ENCODE measurements at places on chromosomes 2 and 18.

DNA sequence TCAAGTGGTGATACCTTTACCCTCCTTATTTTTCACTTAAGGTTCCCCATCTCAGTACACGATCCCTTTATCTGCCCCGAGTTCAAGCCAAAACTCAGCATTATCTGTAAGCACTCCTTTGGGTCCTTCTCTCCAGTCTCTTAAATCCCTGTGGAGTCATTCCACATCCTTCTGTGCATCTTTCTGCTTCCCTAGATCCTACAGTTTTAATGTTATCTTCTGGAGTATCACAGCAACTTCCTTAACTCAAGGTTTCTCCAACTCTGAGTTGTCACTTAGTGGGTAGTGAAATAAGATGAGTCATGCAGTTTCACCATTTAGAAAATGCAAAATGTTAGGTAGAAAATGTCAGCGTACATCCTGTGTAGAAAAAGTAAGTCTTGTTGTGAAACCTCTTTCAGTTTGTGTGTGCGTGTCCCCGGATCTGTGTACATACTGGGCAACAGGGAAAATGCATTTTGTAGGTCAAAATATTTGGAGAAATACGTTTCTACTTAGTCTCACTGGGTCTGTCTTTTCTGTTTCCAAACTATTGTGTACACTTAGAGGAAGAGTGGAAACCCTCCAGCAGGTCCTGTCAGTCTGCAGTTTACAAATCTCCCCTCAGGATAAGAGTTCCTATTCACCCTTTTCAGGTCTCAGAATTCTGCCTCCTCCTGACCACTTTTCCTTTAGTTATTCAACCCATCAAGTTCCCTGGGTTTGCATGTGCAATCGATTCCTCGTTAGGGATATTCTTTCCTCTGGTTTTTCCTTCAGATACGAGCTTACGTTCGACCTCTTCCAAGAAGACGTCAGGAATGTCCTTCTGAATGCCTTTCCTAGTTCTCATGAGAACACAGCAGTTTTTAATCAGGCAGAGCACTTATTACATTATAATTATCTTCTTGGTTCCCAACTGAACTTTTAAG lies 154.8 kb downstream of the TGIF1 start:
- no peak for DNase-seq

- no peak for DNase-seq
These were observed 38.8 kb upstream of the ERMN start for GRCh38 chr2:157364257-157364974.

- DNase-seq, result no peak
These were observed 164.1 kb upstream of the RASGRP3 start for GRCh38 chr2:33312355-33312754.

DNA sequence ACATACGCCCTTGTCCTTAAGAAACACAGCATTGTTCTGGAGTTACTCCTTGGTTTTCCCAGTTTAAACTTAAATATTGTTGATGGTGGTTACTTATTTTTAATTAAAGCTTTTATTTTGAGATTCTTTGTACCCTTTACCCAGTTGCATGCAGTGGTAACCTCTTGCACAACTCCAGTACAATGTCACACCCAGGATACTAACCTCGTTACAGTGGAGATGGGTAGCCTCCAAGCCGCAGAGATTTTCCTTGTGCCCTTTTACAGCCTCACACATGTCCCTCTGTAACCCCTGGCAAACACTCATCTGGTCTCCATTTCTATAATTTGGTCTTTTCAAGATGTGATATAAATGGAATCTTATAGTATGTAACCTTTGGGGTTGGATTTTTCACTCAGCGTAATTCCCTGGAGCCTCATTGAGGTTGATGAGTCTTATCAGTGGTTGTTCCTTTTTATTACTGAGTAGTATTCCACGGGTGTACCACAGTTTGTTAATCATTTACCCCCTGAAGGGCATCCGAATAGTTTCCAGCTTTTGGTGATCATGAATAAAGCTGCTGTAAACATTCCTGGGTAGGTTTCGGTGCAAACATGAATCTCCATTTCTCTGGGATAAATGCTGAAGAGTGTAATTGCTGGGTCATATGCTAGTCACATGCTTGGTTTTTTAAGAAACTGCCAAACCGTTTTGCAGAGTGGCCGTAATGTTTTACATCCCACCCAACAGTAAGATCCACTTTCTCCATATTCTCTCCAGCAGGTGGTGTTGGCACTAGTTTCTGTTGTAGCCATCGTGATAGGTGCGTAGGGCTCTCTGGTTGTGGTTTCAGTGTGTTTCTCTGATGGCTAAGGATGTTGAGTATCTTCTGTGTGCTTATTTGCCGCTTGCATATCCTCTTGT lies 68.6 kb downstream of the DGKD start:
- DNase-seq, result no peak

DNA sequence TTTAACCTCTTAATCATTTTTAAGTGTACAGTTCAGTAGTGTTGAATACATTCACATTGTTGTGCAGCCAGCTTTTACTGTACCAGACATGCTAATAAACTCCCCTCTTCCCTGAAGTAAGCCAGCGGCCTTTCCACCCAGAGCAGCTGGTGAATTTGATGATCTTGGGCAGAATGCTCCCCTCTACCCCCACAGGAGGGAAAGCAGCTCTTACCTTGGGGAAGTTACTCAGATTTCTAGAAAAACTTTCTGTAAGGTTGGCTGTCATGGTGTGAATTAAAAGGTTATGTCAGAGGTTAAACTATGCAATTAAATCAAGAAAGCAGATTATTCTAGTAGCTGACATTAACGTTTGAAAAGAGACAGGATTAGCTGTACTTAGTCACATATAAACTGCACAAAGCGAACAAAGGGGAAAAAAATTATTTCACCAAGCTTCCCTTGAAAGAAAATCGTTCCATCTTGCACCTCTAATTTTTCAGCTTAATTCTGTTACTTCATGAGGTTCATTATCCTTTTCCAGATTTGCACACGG lies 398.5 kb upstream of the NRP2 start:
- DNase-seq, result no peak

DNA sequence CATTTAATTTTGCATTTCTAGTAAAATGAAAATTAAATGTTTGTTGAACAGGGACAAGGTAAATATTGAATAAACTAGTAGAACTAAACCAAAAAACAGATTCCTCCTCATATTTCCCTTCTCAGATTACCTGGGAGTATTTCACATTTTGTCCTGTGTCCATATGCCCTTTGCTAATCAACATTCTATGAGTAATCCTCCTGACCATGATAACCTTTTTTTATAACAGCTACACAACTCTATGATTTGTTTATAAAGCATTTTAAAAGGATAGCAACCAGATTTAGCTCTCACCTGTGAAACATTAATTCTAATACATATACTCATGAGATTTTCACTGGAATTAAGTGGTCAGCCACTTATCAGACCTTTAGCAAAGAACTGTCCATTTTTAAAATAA lies 7.1 kb upstream of the DSG2 start:
- DNase-seq, result no peak

GRCh38 chr2:40115348-40115747 lies 336.3 kb upstream of the THUMPD2 start:
- no peak for DNase-seq

DNA sequence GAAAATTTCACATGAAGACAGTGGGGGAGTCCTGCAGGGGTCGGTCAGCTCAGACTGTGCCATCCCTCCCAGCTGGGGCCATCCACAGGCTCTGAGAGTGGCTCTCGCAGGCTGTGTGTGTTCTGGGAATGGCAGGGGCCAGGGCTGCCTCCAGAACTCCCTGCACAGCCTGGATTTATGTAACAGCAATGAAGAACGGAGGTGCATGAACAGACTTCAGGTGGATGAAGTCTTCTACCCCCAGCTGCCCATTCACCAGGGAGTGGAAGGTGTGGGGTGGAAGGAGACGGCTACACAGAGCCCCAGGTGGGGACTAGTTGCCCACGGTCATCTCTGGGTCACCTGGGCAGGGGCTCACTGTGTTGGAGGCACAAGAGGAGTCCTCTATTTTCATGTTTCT lies 56.1 kb upstream of the HDAC4 start:
- DNase-seq, result no peak

DNA sequence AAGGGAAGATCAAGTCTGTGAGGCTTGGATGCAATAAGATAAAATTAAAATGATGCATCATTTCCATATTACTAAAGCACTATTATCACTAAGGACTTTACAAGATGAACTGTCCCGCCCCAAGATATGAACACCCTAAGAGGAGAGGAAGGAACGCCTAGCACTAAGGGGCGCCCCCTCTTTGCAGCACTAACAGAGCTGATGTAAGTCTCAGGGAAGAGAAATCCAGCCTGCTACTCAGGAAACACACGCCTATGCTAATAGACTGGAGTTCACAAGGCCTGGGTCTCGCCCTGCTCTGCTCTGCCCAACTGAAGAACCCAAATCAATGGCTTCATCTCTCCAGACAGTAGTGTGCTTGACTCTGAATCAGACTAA lies 6.1 kb downstream of the INO80C start:
- no peak for DNase-seq

DNA sequence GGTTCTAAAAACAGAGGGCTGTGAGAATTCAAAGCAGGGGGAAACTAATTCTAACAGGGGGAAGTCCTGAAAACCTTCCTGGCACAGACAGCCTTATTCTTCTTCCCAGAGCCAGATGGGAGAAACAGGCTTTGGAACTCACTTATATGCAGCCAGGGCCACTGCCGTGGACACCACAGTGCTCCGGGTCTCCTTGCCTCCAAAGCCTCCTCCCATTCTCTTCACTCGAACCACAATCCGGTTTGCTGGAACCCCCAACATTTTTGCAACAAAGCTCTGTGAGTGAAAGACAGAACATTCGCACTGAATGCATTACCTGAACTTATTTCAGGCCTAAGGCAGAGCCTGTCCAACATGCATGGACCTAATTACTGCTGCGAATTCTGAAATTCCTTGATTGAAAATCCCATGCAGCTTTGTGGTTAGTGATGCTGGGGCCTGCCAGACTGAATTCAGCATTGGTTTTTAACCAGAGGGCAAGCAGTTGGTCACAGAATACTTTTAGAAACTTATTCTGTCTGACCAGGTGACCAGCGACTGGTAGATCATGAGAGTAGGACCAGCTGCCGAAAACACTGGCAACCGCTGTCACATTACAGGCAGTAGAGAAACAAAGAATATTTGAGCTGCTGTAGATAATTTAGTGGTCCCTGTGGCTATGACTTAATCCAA lies 48.6 kb downstream of the XDH start:
- DNase-seq, result no peak

GRCh38 chr2:64350996-64351395 lies 103.0 kb upstream of the LGALSL start:
- DNase-seq, result no peak

DNA sequence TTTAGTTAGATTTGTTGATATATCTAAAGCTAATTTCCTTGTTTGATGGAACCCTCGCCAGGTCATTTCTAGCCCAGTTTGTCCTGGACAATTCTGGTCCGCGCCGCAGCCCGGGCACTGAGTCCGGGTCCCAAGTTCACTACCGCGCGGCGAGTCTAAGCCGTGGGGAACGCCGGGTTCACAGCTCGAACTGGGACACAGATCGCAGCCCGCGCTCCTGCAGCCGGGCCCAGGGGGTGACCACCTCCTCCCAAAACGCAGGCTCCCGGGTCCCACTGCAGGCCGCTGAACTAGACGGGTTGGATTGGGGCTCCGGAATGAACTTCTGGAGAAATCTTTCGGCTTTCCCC lies 681 bp downstream of the ACADL start:
- no peak for DNase-seq
